ENCODE measurements at places on chromosomes 5 and 9.

- DNase-seq, result no peak
These were observed 3.9 kb downstream of the MAP3K1 start for GRCh38 chr5:56819060-56819881.

DNA sequence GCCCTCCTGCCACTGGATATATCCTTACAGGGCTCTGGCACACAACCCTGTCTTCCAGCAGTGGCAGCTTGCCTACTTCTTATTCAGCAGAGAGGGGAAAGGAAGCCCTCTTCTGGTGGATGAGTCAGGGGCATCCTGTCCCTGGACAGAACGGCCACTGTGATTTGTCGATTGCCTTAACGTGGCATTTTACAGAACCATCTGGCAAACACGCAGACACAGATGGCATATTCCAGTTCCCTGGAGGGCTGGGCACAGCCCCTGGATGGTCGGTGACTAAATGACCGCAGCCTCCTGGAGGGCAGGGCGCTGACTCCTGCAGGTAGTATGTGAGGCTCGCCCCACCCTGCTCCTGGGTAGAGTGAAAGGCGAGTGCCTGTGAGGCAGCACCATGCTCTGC is 62.1 kb downstream of the DCP2 start:
- no peak for DNase-seq

GRCh38 chr5:134600600-134600999 is 32.0 kb downstream of the SAR1B start:
- peak; percentile 45 for DNase-seq

- no peak for DNase-seq
These were observed 85.6 kb upstream of the LMX1B start for GRCh38 chr9:126528111-126528510.

- DNase-seq, result no peak
These were observed 32.6 kb downstream of the FNBP1 start for GRCh38 chr9:130010151-130010988.

DNA sequence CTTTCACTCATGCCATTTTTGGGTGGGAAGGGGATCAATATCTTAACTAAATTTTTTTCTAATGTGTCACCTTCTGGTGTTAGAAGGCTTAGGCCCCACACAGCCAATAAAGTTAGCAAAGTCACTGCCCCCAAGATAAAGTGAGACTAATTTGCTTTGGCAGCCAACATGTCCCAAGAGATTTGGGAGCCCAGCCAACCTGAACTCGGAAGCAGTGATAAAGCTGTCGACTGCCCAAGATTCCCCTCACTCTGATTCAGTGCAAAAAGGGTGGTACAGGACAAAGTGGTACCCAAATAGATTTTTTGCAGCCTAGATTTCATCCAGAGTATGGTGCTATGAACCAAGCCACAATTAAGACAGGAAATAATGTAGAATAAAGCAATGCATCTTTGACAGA is 572.5 kb upstream of the ARRDC3 start:
- no peak for DNase-seq

DNA sequence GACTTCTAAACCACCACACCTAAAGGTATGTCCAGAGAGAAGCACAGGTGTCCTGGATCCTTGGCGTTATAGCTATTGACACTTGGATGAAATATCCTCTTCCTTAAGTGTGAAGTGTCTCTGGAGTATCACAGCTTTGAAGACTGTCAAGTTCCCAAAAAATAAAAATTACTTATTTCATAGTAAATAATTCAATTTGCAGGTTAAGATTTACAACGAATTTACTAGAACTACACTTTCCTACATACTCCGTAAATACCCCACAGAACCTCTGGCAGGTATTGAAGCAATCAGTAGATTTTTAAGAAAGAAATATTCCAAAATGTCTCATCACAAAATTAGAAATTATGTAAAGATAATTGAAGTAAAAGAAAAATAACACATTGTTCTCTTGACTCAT is 27.1 kb upstream of the POC5 start:
- no peak for DNase-seq

DNA sequence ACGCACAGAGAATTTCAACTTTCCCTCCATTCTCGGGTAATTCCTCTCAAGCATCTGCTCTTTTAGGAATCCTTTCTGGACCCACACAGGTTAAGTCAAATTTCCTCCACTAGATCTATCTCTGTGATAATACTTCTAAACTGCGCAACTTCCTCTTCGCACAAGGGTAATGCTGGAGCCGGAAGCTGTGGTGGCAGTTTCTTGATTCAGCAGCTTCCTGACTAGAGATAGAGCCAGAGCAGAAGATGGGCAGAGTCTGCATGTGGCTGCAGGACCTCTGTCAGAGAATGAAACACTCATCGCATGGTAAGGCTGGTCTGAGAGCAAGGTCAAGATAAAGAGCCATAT is 11.1 kb upstream of the CDC42SE2 start:
- DNase-seq, result no peak

DNA sequence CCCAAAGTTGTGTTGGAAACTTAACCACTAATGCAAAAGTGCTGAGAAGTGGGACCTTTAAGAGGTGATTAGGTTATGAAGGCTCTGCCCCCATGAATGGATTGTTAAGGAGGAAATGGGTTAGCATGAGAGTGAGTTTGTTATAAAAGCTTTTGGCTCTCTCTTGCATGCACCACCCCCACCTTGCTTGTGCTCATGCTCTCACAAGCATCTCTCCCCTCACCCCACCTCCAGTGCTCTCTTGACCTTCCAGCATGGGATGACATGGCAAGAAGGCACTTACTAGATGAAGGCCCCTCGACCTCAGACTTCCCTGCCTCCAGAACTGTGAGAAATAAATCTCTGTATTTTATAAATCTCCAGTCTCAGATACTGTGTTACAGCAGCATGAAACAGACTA is 52.8 kb downstream of the RICTOR start:
- DNase-seq, result no peak

GRCh38 chr9:132472599-132472998 is 62.6 kb downstream of the CFAP77 start:
- DNase-seq, result no peak

DNA sequence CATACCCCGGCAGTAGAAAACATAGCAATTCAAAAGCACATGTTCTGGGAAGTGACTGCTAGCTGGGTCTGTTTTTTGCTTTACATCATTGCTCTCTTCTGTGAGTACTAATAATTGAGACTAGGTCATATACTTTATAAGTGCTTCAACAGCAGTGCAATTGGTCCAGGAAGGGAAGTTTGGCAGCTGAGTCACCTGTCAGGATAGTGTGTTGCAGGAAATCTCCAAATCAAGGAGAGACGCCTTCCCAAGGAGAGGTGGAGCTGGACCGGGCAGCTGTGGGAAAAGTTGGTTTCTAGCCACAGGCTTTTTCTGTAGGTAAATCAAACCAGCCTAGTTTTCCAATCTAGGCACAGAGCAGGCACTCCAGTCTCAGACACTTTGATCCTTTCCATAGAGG is 330.1 kb downstream of the ENC1 start:
- no peak for DNase-seq

GRCh38 chr9:98774746-98775145 is 21.6 kb downstream of the ANKS6 start:
- no peak for DNase-seq

- DNase-seq, result no peak
These were observed 309.9 kb downstream of the ZSWIM6 start for GRCh38 chr5:61641748-61642565.

- DNase-seq, result no peak
These were observed 23.0 kb downstream of the CDH10 start for GRCh38 chr5:24621792-24622191.

DNA sequence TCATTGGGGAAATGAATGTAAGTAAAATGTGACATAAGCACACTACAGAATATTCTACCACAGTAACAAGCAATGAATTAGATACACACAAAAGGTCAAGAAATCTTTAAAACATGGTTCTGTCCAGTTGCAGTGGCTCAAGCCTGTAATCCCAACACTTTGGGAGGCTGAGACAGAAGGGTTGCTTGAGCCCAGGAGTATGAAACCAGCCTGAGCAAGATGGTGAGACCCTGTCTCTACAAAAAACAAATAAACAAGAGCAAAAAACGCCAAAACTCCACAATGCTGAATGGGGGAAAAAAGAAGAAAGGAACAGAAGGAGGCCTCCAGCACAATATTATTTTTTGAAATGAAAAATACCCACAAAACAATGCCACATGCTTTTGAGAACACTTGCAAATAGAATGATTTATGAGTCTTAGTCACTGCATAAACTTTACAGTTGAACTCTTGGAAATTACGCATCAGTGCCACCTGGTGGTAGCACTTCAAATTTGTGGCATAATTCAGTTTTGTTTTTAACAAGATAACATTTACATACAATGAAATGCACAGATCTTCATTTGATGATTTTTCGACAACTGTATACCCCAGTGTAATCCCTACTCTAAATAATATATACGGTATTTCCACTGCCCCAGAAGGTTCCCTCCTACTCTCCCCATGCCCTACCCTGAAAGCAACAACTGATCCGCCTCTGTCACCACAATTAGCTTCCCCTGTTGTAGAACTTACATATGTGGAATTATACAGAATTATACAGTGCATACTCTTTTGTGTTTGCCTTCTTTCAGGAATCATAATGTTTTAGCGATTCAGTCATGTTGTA is 14.4 kb upstream of the SPINK4 start:
- peak; percentile 64 for DNase-seq

- DNase-seq, result no peak
These were observed 272.3 kb upstream of the WWC1 start for GRCh38 chr5:168019143-168019542.

- no peak for DNase-seq
These were observed 4.8 kb downstream of the HSDL2 start for GRCh38 chr9:112384690-112385089.

- DNase-seq, result no peak
These were observed 177.6 kb downstream of the NNT start for GRCh38 chr5:43780586-43780985.

- no peak for DNase-seq
These were observed 64.7 kb upstream of the CHD1 start for GRCh38 chr5:98993512-98993911.

- no peak for DNase-seq
These were observed 39.1 kb upstream of the KLF4 start for GRCh38 chr9:107528686-107529085.

All from AG04450 (cell line).